ENCODE measurements at places on chromosomes 1 and 21.
A peak's percentile ranks its signal among the peaks of the same experiment; 100 is the strongest.

- DNase-seq, result peak; percentile 84
Measured at GRCh38 chr1:248873993-248874533, 15.2 kb upstream of the ZNF692 start.

DNA sequence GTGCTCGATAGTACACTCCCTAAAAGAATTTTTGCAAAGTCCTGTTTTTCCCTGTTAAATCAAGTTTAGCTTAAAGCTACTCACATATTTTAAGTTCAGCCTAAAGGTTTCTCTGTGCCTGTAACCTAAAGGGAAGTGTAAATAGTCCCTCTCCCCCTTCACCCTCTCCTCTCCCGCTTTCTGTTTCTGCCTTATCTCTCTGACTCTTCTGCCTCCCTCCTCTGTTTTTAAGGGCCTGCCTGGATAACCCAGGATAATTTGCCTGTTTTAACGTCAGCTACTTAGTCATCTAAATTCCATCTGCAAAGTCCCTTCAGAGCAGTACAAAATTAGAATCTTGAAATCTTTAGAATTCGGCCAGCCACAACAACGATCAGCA, 92.6 kb downstream of the NID1 start:
- DNase-seq, result no peak

DNA sequence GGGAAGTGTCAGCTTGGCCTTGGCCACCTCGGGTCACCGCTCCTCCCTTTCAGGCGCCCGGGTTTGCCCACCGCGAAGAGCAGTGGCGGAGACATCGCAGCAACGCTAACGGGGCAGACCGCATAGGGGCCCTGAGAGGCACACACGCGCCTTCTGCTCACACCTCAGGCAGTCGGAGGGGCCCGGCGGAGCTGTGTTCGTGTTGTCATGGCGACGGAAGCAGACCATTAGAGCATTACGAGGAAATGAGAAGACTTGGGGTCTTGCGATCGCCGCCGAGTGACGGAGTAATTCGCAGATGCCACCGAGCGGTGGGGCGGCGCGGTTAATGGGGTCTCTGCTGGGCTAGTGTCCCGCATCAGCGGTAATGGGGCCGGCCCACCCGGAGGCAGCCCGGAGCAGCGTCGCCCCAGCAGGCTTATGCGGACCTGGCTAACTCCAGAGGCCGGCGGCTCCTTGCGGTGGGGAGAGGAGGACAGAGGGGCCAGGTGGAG, 144.1 kb downstream of the TNR start:
- no peak for DNase-seq

DNA sequence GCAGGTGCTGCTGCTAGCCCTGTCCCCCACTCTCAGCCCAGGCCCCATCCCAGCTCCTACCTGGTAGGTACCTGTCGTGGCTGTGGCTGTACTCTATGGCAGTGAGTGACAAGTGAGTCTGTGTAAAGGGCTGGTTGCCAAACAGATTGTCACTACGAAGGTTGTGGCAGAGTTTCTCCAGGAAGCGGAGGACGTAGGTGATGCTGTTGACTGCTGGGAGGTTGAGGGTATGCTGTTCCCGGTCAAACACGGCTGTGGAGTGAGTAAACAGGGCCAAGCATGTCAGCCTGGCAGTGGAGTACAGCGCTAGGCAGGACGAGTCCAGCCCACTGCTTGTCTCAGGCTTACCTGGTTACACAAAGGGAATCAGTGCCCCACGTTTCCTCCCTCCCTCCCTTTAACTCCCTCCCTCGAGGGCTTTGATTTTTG, 24.8 kb upstream of the SLFNL1 start:
- DNase-seq, result no peak

DNA sequence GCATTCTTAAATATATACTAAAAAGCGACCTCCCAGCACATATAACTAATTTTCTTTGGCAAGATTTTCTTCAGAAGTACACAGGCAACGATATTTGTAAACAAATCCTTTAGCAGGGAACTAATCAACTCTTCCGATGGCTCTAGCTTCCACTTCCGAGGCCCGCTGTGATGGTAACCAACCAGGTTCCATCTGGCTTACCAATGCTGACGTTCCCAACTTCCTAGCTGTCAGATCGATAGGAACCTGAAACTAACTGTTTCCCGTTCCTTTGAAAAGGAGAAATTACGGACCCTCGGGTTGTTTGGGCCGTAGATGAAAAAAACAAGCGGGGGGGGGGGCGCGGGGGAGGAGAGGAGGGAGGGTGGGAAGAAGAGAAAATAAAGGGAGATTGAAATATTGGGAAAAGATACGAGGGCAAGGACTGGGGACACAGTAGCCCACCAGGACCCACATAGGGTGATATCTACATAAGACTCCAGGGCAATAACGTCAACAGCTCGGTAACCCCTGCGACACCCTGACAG, 513 bp downstream of the GTF2B start:
- DNase-seq, result peak; percentile 23

- no peak for DNase-seq
Measured at GRCh38 chr21:36606287-36606982, 92.5 kb upstream of the SIM2 start.

GRCh38 chr1:187956975-187957374, 1128.2 kb downstream of the PLA2G4A start:
- DNase-seq, result no peak

- DNase-seq, result no peak
Measured at GRCh38 chr1:193338194-193338593, 151.8 kb upstream of the B3GALT2 start.

DNA sequence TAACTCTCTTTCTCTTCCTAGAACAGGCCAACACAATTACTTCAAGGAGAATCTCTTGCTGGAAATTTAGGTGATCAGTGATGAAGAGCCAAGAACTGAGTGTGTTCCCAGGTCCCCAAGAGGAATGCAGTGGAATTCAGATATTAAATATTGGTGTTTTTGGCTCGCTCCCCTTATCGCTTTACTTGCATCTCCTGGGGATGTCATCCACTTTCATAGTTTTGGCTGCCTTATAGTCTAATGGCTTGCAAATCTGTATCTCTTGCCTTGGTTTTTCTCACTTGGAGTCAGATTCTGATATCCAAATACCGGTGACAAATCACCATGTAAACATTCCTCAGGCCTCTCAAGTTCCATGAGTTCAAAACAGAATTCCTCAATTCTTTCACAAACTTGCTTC, 151.0 kb upstream of the C1orf87 start:
- DNase-seq, result no peak

DNA sequence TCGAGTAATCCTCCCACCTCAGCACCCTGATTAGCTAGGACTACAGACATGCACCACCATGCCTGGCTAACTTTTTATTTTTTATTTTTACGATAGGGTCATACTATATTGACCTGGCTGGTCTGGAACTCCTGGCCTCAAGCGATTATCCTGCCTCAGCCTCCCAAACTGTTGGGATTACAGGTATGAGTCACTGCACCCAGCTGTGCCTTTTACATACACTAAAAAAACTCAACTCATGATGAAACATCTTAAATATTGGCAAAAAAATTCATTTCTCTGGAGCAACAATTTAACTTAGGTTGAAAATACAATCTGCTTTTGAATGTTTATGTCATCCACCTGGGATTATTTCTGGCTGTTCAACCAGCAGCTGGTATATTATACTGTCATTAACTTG, 598.3 kb upstream of the ZP4 start:
- DNase-seq, result no peak

GRCh38 chr21:31234936-31235335, 109.1 kb downstream of the TIAM1 start:
- no peak for DNase-seq

DNA sequence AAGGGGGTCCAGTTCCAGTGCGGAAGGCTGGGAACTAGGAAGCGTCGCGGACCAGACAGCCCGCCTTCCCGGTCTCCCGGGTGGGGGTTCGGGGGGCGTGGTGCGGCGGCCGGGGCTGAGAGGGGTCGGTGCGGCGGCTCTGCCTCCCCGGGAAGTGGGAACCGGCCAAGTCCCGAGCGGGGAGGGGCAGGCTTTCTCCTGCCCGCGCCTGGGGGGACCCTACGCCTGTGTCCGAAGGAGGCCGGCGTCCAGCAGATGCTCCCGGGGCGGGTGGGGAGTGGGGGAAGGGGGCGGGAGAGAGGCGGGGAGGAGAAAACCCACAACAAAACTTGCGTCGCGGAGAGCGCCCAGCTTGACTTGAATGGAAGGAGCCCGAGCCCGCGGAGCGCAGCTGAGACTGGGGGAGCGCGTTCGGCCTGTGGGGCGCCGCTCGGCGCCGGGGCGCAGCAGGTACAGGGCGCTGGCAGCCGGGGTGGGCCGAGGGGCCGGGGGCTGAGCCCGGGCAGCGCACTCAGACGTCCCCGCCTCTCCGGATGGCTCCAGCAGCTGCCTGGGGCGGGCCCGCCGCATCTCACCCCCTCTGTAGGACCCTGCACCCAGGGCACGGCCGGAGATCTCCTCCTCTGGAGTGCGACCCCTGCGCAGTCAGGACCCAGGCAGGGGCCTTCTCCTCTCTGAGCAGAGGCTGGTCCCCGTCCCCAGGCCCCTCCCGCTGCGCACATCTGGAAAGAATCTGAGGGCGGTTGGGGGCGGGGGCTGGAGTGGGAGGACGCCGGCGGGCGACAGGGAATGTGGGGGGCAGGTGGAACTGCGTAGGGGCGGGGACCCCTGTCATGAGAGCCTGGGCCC, at the start of gene PODN:
Gene PODN, plus strand, starts transcription at position 355 of the 849 bp plus-strand sequence. CDS start 7,643 bp downstream, outside the sequence.
- no peak for DNase-seq

GRCh38 chr1:203101813-203102634, 16.2 kb upstream of the MYOG start:
- no peak for DNase-seq

- DNase-seq, result no peak
Measured at GRCh38 chr1:109804660-109805059, 40.9 kb upstream of the EPS8L3 start.

DNA sequence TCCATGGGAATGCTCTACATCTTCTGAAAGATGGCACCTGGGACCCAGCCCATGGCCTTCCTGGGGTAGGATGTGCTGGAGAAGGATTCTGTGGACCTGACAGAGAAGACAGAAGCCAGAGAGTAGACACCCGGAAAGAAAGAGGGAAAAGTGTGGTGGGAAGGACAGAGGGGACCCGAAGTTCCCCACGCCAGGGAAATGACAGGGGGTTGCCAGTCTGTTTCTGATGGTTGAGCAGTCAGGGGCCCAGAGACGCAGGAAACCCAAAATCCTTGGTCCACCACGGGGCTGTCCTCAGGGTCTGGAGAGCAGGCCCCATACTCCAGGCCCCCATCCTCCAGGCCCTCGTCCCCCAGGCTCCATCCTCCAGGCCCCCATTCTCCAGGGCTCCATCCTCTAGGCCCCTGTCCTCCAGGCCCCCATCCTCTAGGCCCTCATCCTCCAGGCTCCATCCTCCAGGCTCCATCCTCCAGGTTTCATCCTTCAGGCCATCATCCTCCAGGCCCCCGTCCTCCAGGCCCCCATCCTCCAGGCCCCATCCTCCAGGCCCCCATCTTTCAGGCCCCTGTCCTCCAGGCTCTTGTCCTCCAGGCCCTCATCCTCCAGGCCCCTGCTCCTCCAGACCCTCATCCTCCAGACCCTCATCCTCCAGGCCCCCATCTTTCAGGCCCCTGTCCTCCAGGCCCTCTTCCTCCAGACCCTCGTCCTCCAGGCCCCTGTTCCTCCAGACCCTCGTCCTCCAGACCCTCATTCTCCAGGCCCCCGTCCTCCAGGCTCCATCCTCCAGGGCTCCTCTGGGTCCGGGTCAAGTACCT, 1.0 kb upstream of the TFF2 start:
- no peak for DNase-seq

DNA sequence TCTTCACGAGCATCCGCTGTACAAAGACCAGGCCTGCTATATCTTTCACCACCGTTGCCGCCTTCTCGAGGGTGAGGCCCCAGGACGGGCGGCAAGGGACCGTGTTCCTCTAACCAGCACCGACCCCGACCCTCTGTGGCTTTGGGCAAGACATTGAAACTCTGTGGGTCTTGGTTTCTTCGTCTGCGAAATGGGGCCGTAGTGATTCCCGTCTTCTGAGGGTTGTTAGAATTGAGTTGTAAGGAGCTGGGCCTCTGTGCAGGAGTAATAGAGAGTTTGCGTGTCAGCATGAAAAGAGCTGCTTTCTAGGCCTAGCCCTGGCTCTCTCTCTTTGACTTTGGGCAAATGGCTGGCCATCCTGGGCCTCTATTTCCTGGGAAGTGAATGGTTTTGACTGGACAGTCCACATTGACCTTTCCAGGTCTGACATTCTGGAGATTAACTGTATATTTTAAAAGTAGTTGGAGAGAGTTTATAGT, 591 bp downstream of the MRPL37 start:
- DNase-seq, result no peak

GRCh38 chr1:197367627-197368026, 99.6 kb downstream of the CRB1 start:
- DNase-seq, result no peak

GRCh38 chr1:154748405-154748775, 121.7 kb downstream of the KCNN3 start:
- no peak for DNase-seq

DNA sequence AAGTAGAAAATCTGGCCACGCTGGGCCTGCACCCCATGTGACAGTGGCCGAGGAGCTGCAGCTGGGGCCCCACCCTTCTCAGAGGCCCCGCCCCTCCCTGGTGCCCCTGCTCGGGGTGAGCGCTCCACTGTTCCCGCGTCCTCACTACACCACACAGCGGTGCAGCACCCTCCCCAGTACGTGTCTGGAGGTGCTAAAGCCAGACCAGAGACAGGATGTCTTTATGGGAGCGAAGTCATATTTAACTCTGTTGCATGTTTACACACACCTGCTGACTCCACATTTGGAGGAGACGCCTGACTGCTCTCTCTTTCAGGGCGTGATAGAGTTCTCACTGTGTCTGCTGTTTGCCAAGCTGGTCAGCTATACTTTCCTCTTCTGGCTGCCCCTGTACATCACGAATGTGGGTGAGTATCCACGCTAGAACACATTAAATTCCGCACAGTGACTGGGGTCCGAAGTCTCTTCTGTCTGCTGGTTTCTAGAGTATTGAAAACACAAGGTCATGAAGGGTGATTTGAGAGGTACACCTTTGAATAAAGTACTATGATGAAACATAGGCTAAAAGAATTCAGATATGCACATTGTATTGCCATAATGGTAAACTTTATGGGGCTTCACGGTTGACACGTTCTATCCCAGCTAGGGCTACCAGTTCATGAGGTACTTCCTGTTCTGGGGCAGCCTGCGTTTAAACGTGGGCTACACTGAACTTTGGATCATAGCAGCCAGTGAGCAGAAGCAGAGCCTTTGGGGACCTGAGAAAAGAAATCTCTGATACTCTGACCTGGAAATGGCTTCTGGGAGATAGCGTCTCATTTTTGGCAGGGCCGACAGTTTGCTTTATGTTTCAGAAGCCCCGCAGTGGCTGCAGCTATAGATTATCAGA, 48.4 kb downstream of the SLC37A1 start:
- DNase-seq, result no peak

Data from stimulated activated CD4-positive, alpha-beta T cell treated with anti-CD3 and anti-CD28 coated beads, Interleukin-1b, Interleukin-23, amount 100 ng/mL, for 48 hours (primary cell).